ENCODE measurements at places on chromosomes 4 and X.

DNA sequence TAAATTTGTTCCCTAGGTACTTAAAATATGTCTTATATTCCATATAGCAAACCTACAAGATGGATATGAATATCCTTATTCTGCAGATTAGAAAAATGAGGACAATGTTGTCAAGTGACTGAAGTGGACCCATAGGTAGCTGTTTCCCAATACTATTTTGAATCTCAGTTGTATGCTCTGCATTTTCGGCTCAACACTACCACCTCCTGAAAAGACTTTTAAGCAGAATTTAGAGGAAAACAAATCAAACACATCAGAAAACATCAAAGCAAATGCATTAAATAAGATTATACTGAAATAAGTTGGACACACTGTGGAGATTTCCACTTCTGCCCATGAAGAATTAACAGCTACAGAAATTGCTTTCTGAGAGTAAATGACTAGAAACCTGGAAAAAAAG is 488.7 kb downstream of the TRIML1 start:
- no peak for DNase-seq

DNA sequence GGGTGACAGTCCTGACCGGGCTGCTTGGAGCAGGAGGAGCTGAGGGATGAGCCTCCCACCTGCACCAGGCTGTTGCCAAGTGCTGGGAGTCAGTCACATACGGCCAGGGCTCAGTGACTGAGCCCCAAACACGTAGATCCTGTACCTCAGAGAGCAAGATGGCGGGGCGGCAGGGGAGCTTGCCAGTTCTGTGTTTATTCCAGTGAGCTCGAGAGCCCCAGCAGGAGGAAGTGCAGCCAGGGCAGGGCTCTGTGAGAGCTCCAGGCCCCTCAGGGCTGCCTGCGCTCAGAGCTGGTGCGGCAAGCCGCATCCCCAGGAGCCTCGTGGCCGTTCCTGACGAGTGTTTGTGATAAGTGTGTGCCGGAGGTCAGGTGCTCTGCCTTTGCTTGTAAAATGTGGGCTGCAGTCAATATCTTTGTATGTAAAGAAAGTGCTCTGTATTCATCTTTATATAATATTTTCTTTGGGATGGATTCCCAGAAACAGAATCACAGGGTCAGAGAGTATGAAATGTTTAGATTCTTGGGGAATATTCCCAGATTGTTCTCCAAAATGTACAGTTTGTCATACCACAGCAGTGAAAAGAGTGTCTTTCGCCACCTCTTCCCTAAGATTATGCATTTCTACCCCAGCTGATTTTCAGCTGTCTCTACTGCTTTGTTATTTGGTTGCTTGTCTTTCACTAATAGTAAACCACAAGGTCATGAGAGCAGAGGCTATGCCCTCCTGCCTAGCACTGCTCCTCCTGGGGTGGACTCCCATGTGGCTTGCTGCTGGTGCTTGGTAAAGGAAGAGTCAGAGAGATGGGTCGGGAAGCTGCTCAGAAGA is 50.3 kb downstream of the NELFA start:
- no peak for DNase-seq

DNA sequence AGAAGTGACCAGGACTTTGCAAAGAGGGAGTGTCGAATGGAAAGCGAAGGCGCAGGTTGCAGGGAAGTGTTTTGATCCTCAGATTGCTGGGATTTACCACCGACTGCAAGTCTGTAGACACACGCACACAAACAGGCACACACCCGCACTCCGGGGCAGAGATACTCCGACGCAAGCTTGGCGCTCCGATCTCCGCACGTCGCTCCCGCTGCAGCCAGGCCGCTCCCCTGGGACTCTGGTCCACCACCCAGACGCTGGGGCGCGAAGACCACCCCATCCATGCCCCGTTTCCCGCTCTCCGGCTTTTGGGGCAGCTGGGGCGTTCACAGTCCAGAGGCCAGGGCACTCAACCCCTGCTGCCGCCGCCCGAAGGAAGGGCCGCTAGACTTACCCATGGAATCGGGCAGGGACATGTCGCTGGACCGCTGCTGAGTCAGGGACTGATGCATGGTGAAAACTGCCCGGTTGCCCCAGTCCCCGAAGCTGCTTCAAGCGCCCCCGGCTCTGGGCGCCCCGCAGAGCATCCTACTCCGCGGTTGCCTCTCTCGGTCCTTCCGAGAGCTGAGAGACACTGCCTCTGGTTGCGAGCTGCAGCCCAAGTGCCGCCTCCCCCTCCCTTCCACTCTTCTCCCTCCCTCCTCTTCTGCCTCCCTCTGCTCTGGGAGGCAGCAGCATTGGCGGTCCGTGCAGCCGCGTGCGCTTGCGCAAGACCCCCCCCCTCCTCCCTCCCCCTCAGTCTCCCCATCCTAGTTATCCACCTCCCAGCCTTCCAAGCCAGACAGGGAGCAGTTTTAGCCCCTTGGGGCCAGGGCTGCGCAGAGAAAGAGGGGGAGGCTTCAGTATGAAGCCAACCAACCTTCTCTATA is at the start of gene TMEM255A:
TSS of gene TMEM255A (minus strand) at position 601 of the 866 bp plus-strand sequence. CDS start at position 449, 152 bp downstream.
- no peak for DNase-seq

DNA sequence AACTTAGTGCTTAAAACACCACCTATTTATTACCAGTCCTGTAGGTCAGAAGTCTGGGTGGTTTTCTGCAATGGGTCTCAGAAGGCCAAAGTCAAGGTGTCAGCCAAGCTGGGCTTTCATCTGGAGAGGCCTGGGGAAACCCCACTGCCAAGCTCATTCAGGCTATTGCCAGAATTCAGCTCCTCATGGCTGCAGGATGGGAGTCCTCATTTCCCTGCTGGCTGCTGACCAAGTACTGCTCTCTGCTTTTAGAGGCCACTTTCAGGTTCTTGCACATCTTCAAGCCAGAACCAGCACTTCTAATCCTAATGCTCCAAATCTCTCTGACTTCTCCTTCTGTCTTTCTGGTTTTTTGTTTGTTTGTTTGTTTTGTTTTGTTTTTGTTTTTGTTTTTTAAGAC is 109.3 kb downstream of the BCOR start:
- no peak for DNase-seq

GRCh38 chrX:51144828-51145442 is 187.7 kb upstream of the NUDT10 start:
- no peak for DNase-seq

DNA sequence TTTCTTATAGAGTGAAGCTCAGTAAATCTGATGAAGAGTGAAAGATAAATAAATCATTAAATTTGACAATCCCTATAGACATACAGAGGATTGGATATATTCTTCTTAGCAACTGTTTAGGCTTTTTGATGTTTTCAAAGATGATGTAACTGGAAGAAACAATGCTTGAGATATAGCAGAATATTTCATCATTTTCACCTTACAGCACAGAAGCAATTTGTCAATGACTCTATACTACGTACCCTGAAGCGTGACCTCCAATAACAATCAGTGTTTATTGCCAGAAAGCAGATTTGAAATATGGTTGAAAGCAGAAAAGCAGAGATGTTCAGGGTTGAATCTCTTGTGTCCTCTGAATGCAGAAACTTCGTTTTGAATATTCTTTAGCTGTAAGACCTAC is 228.4 kb downstream of the DTHD1 start:
- no peak for DNase-seq

DNA sequence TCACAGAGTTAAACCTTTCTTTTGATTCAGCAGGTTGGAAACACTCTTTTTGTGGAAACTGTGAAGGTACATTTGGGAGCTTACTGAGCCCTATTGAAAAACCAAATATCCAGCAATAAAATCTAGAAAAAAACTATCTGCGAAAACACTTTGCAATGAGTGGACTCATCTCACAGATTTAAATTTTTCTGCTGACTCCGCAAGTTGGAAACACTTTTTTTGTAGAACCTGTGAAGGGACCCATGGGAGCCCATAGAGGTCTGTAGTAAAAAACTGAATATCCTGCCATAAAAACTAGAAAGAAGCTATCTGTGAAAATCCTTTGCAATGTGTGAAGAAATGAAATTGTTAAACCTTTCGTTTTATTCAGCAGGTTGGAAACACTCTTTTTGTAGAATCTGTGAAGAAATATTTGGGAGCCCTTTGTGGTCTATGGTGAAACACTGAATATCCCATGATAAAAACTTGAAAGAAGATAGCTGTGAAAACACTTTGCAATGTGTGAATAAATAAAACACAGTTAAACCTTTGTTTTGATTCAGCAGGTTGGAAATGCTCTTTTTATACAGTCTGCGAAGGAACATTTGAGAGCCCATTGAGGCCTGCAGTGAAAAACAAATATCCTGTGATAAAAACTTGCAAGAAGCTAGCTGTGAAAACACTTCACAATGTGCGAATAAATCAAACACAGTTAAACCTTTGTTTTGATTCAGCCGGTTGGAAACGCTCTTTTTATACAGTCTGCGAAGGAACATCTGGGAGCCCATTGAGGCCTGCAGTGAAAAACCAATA is 22.3 kb upstream of the DCUN1D4 start:
- no peak for DNase-seq

GRCh38 chr4:7897811-7898210 is 41.9 kb downstream of the AFAP1 start:
- DNase-seq = peak; percentile 26

- DNase-seq = no peak
Observed at GRCh38 chrX:72053508-72053907, 78.2 kb downstream of the RTL5 start.

DNA sequence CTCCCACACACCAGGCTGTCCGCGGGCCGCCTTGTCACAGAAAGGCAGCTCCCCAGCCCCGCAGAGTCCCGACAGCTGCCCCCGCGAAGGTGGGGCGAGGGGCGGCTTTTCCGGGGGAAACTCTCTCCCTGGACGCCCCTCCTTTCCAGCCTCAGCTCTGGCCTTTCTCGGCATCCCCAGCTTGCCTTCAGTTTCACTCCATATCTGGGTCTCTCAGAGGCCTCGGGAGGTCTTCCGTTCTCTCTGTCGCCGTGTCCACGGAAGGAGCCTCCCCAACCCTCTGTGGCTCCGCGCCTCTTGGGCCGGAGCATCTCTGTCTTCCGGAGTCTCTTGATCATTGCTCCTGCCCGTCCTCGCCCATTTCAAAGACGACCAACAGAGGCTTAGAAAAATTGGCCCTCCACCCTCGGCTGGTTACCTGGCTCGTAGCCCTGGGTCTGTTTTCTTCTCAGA is 6.1 kb upstream of the MSX1 start:
- DNase-seq = no peak

DNA sequence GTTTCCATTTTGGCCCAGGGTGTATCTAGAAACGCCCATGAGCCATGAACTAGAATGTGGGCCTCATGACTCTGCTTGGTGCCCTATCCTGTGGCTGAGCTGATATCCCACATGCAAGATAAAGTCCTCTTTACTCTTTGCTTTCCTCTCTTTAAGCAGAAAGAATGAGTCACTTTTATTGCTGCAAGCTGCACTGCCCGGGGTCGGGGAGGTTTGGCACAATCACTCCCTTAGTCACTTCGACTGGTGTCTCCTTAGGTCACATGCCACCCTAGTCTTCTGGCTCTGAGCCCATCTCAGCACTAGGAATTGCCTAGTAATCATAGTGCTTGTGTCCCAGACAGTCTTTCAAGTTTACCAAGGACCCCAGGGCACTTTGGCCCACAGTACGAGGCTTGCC is 75.1 kb upstream of the CXorf66 start:
- DNase-seq = no peak

- peak; percentile 88 for DNase-seq
Observed at GRCh38 chr4:124275-125081, at the start of gene ZNF718. Gene ZNF718, plus strand, starts transcription at chr4:124501. Its CDS starts 170 bp downstream, at chr4:124671.

- no peak for DNase-seq
Observed at GRCh38 chrX:10794203-10794630, 173.8 kb upstream of the MID1 start.

- DNase-seq = no peak
Observed at GRCh38 chr4:42600578-42600977, 56.3 kb downstream of the ATP8A1 start.

DNA sequence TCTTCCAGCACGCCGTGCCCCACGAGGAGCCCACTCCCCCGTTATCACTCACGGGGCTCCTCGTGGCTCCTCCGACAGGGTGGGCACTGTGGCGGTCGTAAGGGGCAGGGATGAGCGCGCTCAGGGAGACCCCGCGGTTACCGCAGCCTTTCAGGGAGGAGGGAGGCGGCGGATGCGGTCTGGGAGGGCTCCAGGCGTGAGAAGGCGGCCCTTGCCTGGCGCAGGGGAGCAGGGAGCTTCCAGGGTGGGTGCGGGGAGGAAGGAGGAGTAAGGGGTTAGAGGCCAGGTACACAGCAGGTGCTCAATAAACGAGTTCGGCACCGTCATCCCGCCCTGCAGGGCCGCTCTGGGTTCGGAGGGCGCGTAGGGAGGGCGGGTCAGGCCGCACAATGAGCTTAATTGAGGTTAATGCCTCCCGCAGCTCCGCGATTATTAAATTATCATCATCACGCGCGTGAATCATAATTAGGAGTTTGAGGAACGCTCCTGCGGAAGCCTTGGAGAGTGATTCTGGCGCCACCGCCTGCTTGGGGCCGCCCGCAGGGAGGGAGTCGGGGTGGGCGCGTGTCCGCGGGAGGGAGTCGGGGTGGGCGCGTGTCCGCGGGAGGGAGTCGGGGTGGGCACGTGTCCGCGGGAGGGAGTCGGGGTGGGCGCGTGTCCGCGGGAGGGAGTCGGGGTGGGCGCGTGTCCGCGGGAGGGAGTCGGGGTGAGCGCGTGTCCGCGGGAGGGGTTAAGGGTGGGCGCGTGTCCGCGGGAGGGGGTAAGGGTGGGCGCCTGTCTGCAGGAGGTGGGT is 7.6 kb upstream of the NKX1-1 start:
- DNase-seq = no peak

- peak; percentile 35 for DNase-seq
Observed at GRCh38 chrX:38999967-39000745, 198.9 kb downstream of the MID1IP1 start.

DNA sequence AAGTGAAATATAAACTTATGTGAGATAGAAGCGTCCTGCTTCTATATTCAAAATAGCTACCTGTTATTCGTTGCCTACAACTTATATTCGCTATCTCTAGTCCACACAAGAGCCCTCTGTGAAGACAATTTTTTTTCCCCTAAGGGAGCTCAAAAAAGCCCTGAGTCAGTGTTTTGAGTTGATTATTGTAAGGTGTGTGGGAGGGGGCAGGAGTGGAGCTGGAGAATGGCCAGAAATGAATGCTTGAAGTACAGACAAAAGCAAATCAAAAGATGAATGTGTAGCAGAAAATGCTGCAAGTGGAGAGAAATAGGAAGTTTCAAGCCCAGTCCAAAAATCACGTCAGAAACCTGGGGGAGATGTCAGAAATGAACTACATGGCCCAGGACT is 655.0 kb upstream of the LCORL start:
- DNase-seq = no peak

- peak; percentile 47 for DNase-seq
Observed at GRCh38 chrX:103774070-103774642, 2.5 kb upstream of the PLP1 start.

DNA sequence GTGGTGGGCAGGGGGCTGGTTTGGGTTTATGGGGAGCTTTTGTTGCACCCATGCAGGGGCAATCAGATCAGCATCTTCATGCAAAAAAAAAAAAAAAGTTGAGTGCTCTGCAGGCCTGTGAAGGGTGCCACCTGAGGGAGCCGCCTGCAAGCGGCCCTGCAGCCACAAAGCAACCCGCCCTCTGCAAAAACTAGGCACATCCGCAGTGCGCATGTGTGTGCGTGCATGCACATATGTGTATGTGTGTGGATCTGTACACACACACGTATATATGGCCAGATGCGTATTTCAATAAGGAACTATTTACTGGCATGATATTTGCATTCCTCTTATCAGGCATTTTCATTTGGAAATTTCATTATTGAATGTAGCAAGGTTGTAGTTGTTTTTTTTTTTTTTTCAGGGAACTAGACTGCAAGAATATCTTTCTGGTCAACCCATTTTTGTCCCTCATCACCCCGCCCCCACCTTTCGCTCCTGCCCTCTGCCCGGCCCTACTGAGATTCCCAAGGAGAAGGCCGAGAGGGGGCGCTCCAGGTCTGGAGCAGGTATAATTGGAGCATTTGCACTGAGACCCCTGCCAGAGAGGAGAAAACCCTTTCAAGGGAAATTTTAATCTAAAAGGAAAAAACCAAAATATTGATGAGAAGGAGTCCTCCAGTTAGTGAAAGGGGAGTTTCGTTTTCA is 18.1 kb downstream of the CCNQ start:
- DNase-seq = no peak
